T-cell (primary cell): ENCODE measurements at places on chromosomes 6 and 20.

DNA sequence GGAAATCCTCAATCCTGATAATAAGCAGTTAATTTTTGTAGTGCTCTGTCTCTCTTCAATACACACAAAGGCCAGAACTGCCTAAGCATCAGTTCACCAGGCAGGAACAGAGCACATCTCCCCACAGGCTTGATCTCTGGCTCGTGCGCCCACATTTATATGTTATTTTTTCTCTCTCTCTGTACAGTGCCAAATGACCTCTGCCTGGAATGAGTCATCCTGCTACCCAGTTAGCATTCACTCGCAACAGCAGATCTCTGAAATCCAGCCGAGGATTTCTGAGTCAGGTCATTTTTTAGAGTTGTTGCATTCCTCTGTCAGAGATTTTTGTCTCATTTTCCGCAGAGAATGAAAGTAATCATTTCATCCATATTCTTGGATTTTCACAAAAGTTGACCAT, 107.1 kb downstream of the COL12A1 start:
- DNase-seq = no peak

GRCh38 chr6:160137989-160138835, 16.6 kb downstream of the SLC22A1 start:
- DNase-seq = peak; percentile 54

DNA sequence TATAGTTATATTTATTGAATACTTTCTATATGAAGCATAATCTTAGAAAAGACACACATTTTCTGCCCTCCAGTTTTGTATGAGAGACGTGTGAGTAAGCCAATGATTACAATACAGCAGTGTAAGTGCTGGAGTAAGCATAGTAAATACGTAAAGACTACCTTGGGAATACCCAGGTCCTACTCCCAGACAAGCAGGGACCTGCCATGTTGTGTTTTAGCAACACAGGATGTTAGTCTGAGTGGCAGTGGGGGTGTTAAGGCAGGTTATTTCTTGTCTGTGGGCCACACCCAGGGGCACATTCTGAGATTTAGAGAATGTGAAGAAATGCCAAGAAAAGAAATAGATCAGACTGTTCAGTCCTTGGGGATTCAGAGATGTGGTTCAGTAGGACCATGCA, 34.3 kb upstream of the RNF144B start:
- DNase-seq = no peak

DNA sequence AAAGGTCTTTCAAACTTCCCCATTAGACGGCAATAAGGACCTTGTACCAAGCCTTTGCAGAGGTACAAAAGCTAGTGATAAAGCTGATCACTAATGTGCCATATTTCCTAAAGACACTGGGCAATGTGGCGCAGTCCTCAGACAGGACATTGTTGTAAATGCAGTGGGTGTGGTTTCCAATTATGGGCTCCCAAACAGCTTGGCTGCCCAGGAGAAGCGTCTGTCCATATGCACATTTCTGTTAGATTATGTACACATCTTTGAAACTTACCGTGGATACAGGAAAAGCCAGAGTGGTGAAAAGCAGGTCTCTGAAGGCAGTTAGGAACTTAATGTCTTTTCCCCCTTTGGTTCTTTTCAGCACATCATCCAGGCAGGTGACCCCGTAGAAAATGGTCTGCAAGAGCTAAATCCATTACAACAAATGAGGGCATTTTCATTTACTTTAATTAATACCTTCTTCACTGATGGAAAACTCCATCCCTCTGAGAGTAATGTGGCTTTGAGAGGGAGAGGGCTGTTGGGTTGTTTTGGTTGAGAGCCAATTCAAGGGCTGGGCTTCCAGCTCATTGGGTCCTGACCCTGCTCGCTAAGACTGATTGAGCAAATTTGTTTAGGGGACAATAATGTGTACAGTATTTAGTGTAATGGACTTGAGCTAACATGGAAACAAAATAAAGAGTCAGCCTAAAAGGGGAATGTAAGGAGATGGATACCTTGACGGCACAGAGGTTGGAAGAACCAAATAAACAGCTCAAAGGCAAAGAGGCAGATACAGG, 10.4 kb downstream of the ADTRP start:
- DNase-seq = no peak

GRCh38 chr6:89133981-89134380, 11.9 kb upstream of the PM20D2 start:
- no peak for DNase-seq

DNA sequence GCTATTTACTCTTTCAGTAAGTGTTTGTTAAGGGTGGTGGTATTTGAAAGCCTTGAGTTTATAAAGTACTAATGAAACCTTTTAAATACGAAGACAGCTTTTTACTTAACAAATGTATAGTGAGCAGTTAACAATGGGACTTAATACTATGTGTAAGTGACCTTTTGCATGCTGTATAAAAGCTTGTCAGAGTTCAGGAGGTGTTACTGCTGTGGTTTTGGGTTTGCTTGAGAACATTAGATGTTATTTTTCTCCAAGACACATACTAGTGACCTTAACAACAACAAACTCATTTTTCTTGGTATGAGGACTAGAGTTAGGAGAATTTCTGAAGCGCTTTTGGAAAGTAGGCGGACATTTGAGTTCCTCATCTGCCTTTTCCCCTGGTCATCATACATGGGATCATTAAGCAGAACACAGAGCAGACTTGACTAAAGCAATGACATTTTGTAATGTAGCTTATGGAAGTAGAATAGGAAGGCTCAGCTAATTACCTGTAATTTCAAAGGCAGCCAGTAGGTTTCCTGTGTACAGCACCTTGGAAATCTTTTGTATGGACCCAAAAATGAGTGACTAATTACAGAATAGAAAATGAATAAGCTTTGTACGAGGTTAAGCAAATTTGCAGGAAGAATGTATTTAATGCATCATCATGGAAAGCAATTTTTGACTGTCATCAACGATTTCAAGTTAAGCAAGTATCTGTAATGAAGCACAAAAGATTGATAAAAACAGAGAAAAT, 14.1 kb downstream of the CDYL start:
- no peak for DNase-seq

DNA sequence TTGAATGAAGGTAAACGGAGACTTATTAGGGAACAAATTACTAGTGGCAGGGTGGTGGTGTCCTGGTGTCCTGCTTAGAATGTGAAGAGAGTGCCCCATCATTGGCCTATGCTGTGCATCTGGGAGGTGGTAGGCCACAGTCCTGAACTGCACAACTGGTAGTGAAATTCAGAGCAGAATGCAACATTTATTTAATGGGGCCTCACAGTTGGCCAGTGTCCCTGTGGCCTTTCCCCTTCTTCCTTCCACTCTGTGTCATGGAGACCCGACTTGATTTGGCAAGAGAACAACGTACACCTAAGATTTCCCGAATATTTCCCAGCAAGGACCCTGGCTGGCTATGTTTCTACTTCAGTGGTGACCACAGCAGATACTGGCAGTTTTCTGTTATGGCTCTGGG, 206.9 kb downstream of the LRFN2 start:
- DNase-seq = no peak

- no peak for DNase-seq
These were observed 66.1 kb upstream of the NOX3 start for GRCh38 chr6:155521719-155522118.

- no peak for DNase-seq
These were observed 94.8 kb downstream of the MYLK4 start for GRCh38 chr6:2655844-2656433.

DNA sequence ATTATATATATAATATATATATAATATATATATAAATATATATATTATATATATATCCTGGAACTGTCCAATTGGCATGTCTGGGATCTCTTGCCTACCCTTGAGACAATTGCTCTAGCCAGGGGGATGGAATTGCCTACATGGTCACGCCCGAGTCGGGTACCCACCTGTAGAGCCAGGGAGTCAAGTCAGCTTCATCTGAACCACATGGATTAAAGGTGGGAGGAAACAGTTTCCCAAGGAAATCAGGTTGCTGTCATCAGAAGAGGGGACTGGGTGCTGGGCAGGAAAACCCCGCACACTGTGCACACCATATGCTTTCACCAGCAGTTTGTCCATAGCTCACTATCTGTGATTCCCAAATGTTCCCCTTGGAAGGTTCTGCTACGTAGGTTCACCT, 252.5 kb upstream of the NOX3 start:
- no peak for DNase-seq

- DNase-seq = no peak
These were observed 38.0 kb upstream of the IPCEF1 start for GRCh38 chr6:154394571-154394970.

- no peak for DNase-seq
These were observed 41.1 kb upstream of the CAP2 start for GRCh38 chr6:17352302-17352701.

DNA sequence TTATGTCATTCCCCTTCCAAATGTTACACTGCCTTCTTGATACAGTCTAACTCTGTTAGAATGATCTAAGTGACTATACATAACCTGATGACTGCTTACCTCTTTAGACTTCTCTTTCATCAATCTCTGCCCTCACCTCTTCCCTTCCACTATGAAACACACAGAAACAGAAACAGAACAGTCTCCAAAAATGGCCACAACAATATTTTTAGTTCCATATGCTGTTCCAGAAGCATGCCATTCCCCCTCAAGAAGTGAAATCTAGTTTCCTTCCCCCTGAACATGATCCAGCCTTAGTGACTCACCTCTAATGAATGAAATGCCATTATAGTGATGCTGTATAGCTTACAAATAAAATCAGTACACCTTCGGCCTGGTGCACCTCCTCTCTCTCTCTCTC, 229.3 kb upstream of the TENT5A start:
- DNase-seq = no peak

GRCh38 chr6:157649311-157650260, 173.5 kb upstream of the SNX9 start:
- no peak for DNase-seq

- DNase-seq = no peak
These were observed 84.3 kb upstream of the TRAF3IP2 start for GRCh38 chr6:111689946-111690345.

DNA sequence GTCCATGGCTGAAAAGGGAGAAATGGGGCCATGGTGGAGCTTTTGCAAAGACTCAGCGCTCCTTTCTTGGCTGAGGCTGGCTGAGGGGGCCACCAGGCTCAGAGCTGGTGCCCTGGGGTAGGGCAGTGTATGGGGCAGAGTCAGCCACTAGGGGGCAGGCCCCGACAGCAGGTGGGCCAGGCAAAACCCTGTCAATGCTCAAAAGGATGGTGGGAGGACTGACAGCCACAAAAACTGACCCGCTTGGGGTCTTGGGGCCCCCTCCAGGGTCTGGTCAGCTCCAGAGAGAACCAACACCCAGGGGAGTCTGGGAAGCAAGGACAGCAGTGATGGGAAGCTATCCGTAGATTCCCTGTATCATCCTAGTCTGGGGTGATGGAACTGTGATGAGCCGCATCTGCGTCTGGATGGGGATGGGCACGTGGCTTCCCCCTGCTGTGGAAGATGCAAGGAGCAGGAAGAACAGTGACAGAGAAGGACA, 306.9 kb downstream of the DHX35 start:
- peak; percentile 10 for DNase-seq

DNA sequence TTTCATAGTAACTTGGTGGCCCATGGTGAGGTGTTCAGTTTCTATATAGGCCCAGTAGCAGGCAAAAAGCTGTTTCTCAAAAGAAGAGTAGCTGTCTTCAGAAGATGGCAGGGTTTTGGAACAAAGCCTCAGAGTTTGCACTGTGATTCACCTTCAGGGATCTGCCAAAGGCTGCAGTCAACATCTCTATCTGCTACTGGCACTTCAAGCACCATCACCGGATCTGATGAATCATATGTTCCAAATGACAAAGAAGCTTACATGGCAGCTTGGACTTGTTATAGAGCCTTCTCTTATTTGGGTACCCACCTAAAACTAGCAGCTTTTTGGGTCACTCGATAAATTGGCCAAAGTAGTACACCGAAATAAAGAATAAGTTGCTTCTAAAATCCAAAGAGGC, 39.5 kb downstream of the PKIB start:
- DNase-seq = no peak

DNA sequence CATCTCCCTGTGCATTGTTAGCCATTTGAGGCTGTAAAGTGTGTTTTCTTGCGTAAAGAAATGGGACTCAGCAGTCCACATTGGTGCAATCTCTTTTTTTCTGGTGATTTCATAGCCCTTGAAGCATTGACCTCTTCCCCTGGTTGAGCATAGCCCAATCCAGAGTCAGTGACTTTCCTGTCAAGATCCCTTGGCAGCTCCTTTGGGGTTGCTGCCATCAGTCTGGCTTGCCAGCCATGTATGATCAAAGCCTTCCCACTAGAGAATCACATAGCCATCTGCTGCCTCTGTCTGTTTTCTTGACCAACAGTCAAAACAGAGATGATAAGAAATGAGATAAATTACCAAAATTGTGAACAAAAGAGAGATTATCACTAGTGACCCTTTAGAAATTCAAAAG, 19.6 kb downstream of the HLA-A start:
- no peak for DNase-seq

GRCh38 chr6:157751547-157752200, 71.4 kb upstream of the SNX9 start:
- DNase-seq = no peak

GRCh38 chr6:151240036-151240685, 394 bp downstream of the AKAP12 start:
- DNase-seq = no peak

DNA sequence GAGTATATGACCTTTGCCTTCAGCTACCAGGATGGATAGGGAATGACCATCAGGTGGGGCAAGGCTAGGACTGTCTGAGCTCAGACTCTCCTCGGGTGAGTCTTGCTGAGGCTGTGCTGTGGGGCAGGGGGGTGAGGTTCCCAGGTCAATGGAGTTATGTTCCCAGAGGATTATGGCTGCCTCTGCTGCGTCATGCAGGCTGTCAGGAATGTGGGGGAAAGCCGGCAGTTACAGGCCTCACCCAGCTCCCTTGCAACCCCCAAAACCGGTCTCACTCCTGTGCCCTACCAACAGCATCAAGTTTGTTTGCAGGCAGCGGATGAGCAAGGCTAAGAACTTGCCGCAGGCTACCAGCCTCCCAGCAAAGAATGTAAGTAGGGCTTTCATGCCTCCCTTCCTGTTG, 93.5 kb downstream of the ESR1 start:
- no peak for DNase-seq

- no peak for DNase-seq
These were observed 222.2 kb upstream of the PRSS16 start for GRCh38 chr6:27025351-27025750.

GRCh38 chr20:44523746-44524145, 1.9 kb upstream of the SERINC3 start:
- no peak for DNase-seq

DNA sequence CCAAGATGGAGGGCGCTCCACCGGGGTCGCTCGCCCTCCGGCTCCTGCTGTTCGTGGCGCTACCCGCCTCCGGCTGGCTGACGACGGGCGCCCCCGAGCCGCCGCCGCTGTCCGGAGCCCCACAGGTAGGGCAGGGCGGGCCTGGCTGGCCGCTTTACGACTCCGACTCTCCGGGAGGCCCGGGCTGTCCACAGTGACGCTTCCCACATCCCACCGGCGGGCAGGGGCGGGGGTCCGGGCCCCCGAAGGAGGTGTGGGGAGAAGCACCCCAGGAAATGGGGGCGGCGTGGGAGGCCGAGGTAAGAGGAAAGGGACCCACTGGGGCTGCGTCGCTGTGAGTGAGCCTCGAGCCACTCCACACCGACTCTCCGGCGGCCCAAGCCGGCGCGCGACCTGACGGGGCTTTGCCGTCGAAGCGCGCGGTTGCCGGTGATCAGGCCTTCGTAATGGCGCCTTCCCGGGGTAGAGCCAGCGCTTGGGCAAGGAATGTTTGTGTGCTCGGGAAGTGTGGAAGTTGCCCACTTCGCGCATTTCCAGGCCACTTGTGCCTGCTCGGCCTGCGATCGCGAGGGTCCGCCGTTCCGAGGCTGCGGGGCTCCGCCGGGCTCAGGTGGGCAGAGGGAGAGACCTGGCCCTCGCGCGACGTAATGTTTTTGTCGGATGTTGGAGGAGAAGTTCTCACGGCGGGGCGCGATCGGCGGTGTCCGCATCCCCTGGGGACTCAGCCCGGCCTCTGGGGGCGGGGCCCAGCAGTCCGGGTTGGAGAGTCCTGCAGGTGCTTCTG, 427 bp downstream of the GINM1 start:
- DNase-seq = no peak
